ENCODE measurements at places on chromosomes 2 and 18. TPM values are rescaled to one million over a fixed set of nuclear protein-coding genes. Genes with fewer than 3 reads are reported as not detected.

DNA sequence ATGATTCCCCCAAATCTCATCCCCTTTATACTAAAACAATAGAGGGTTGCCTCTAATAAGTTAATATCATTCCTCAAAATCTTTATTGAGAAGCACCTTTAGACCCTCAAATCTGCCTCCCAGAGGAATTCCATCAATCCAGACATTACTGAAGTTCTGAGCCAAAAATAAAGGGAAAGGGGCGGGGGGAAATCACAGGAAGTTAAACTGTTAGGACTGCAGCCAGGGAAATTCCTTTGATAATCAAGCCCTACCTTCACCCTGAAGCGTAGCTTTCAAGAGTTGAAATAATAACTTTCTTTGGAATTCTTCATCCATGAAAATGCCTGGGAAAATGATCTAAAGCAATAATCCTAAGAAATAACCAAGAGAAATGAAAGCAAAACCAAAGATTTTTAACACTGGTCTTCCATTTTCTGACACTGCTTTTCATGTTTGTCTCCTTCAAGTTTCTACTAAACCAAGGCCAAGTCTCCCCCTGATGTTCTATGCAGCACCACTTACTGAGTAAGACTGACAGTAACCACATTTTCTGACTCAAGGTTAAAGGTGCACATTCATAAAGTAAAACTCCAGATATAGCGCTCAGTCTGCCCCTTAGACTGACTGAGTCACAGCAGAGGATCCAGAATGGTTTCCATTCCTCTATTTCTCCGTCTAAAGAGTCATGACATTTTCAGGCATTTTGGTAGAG, 78.2 kb downstream of the TCF4 start:
- DNase-seq = no peak

GRCh38 chr2:134234535-134234934, 19.3 kb upstream of the MGAT5 start:
- no peak for DNase-seq

GRCh38 chr18:75248426-75249174, 38.0 kb downstream of the TSHZ1 start:
- no peak for DNase-seq

DNA sequence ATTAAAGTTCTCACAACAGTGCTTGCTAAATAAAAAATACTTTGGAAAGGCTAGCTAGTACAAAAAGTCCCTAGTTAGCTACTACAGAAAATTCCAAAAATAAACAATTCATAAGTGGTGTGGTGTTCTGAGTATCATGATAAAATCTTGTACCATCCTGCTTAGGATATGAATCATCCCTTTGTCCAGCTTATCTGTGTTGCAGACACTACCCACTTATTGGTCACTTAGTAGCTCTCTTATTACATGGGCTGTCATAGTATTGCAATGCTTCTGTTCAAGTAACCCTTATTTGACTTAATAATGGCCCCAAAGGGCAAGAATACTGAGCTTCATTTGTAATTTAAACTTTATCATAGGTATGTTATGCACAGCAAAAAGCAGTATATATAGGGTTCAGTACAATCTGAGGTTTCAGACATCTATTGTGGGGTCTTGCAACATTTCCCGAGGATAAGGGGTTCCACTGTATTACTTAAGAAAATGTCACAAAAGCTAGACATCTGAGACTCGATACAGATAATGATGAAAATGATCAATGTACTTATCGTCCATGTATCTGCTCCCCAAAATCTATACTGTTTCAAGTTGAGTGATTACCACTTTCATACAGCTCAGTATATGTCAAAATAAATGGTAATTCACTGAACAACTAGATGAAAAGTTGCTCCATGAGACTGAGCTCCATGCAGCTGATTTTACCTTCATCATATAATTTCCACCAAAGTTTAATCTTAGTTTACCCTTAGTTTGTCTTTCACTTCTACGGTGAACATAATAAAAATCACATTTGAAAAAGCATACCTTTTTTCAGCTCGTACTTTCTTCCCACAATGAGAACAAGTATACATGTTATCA, 93.8 kb downstream of the C2orf74 start:
- no peak for DNase-seq

GRCh38 chr2:40169856-40170255, 282.0 kb downstream of the SLC8A1 start:
- no peak for DNase-seq

DNA sequence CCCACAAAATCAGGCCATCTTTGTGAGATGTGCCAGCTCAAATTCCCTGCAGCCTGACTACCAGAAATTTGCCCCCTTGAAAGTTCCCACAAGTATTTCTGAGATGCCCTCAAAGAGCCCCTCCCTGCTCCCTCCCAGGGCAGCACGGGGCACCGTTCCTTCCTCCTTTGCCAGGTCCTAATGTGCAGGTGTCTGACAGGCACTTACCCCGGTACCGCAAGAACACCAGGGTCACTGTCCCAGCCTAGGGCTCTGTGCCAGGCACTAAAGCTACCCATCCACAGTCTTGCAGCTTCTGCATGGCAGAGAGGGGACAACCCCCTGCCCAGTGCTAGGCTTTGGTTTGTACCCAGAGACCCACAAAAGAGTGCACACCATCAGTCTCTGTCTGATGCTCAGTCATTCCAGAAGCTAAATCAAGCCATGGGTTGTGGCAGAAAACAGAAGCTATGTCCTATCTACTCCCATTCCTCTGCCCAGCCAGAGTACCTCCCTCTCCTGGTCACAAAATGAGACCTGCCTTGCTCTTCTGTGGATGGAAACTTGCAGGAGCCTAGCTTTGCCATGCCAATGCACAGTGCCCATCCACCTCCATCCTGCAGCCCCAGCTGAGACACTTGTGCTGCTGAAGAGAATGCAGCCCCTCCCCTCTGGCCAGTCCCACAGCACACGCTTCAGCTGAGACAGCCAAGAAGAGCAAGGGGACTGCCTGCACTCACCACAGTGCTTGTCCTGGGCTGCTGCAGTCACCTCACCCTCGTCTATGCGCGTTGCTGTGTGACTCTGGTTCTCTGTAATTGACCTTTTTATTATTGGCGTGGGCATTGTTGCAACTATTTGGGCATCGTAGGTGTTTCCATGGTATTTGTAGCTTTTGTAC, 48.7 kb downstream of the INPP5D start:
- DNase-seq = no peak

DNA sequence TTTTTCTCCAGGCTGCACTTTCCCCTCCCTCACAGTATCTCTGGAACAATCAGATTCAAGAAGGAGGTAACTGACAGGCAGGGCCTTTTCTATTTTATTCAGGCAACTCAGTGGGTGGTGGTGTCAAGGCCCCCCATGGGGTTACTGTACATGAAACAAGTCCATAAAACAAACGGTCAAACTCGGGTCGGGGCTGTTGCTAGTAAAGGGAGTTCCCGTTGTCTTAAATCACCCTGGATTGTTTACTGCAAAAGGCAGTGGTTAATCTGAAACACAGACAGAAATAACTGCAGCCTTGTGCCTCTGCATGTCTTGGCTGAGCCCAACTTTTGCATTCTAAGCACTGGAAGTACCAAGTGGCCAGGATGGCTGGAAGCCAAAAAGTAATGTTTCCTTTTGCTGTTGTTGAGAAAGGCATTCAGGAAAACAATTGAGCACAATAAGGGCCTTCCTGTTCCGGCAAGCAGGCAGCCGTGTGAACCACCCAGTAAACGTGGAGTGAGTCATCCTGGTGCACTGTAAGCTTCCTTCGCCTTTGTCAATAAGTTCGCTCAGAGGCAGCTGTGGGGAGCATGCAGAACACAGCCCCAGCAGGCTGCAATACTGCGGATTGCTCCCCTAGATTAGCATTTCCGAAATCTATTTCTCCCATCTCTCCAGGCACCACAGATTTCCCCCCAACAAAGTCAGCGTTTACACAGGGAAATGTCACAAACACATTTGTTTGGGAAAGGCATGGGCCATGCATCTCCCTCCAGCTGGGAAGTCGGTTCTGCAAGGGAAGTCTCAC, 149.6 kb downstream of the IRS1 start:
- DNase-seq = peak; percentile 92

GRCh38 chr2:34093790-34094189, 494.7 kb upstream of the FAM98A start:
- no peak for DNase-seq

- peak; percentile 84 for DNase-seq
Observed at GRCh38 chr2:192194265-192194865, 368 bp downstream of the TMEFF2 start.

- no peak for DNase-seq
Observed at GRCh38 chr2:18276583-18277075, 283.8 kb downstream of the RDH14 start.

DNA sequence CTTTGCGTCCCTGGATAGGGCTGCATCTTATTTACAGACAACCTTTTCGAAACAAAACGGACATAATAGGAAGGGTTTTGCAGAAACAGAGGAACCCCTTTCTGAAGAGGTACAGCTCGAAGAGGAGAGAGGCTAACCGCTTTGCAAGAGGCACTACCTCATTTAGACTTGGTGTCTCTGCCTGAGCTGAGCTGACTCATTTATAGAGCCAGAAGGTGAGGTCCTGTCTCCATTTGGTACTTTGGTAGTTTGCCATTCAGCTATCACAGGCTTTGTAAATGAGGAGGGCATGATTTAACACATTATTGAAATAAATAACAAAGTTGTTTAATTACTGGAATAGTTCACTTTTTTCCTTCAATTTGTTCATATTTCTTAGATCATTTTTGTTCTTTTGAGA, 2.2 kb upstream of the NXPH2 start:
- no peak for DNase-seq

DNA sequence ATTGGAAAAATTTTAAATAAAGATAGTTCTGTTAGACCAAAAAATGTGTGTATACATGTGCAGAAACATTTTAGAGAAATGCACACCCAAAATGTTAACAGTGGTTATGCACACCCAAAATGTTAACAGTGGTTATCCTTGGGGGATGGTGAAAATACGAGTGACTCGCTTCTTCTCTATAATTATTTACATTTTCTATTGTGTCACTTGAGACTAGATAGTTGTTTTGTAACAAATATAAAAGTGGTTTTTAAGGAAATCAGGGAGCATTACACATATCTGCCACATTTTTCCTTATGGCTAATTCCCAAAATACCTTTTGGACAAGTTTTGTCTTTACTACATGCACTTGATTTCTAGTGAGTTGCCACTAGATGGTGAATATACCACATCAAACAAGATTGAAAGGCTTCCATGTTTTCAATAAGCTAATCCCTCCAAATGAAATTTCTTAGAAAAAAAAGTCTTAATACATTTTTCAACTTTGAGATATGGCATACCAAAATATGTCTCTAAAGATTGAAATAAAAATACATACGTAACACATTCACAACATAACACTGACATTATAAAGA, 9.0 kb upstream of the HIBCH start:
- DNase-seq = no peak

DNA sequence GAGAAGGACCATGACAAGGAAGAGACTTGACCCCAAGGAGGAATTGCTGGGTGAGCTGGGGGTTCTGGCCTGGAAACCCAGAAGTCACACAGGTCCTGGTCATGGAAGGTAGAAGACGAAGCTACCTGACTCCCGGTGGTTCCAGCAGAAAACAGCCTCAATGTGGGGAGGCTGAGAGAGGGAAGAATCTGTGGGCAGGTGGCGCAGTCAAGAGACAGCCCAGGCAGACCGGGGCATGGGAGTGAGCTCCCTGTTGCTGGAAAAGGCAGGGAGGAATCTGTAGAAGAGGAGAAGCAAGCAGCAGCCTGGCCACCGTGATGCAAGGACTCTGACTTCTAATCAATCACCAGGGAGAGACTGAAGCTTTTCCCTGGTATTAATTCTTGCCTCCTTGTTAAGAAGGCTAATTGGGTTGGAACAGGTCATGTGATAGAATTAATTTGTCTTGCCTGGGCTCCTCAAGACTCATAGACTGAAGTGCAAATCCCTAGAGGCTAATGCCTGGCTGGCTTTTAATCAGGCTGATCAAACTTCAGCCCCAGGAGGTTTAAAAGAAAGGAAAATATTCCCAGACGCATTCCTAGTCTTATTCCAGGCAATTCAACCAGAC, 30.1 kb downstream of the CNGA3 start:
- no peak for DNase-seq

GRCh38 chr2:233690444-233690843, 2.2 kb upstream of the UGT1A6 start:
- DNase-seq = no peak

DNA sequence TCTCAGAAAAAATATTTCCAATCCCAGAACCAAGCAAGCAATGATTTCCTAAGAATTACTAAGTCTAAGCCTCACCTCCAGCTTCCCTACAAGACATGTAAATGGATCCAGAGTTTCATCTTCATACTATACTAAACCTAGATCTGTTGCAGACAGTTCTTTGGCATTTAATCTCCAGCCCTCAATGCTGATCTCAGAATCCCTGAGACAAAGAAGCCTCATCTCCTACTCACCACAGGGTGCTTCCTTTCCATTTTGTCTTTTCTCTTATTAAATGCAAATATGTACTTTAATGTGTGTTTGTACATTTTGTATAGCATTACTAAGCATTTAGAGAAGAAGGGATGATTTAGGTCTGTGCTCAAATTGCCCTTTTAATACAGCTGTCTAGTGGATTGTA, 954.9 kb downstream of the TDRD15 start:
- DNase-seq = no peak

TFPI gene
- total RNA-seq = 15.7 TPM

C2orf80 gene
- total RNA-seq = not detected

COL6A3 gene
- 63.4 TPM for total RNA-seq

ZSWIM2 gene
- not detected for total RNA-seq

MEX3C gene
- total RNA-seq = 31.5 TPM

CAVIN2 gene
- total RNA-seq = 7.8 TPM
